GM19239 (cell line): ENCODE measurements at places on chromosomes 5 and 9.

DNA sequence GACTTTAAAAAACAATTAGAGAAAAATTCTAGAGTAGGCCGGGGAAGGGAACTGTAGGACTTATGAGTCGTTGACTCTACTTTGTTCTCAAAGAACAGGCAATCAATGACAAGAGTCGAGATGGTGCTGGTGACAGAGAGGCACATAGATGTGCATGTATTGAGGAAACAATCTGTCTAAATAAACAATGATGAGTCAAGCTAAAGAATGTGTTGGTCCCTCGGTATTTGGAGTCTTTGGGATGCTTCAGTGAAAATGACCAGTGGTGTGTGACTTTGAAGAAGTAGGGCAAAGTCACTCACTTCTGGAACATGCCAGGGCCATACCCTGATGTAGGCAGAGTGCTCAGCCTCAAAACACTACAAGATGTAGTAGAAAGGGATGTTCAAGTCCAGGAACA is 288.1 kb upstream of the PANK3 start:
- DNase-seq, result no peak

DNA sequence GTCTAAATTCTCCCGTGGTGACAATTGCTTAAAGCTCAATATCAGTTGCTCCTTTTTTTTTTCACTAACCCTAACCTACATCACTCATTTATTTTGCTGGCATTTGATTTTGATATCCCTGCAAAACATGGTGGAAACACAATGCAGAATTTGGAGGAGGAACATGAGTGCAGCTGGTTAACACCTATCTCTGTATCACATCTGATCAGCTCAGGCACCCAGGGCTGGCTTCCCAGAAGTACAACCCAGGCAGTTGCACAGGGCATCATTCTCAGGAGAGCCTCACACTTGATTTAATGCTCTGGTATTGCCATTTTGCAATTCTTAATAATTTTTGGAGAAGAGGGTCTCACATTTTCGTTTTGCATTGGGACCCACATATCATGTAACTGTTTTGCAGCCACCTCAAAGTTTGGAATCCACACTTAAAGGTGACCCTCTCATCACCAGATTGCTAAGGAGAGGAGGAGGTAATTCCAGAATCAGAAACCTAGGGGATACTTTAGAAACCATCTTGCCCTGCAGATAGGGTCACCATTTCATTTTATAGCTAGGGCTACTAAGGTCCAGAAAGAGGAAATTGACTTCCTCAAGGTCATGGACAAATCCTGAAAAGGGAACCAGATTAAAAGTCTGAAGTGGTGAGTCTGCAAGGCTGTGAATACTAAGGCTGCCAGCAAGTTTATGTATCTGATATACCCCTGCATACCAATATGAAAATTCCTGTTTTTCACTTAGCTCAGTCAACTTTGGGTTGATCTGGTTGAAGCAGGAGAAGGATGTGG is 19.3 kb upstream of the ADAM19 start:
- DNase-seq, result no peak

DNA sequence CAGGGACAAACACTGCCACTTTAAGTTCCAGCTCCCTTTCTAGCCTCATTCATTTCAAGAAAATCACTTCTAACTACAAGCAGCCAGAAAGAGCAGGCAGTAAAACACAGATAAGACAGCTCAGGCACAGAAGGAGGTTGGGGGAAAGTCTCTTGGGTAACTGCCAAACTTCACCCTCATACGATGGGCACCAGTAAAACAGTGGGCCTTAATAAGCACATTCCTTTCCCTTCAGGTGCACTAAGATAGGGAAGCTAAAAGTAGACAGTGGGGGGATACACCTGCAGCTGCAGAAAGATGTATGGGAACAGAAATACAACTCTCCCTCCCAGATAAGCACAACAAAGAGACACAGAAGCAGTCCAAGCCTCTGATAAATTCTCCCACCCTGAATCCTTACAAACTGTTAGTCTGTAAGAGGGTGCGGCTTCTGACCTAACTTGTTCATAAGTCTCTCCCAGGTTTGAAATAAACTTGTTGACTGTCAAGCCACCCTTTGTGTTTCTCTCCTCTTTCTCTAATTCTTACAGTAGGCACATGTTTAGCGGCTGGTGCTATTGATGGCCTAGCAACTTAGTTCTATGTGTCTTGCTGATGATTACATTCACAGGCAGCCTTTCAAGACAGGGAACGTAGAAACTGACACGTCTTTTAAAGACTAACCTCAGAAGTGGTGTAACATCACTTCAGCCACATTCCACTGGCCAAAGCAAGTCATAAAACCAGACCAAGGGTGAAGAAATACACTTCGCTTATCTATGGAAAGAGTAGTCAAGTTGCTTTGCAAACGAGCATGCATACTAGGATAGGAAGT is 6.8 kb upstream of the CKS2 start:
- no peak for DNase-seq

DNA sequence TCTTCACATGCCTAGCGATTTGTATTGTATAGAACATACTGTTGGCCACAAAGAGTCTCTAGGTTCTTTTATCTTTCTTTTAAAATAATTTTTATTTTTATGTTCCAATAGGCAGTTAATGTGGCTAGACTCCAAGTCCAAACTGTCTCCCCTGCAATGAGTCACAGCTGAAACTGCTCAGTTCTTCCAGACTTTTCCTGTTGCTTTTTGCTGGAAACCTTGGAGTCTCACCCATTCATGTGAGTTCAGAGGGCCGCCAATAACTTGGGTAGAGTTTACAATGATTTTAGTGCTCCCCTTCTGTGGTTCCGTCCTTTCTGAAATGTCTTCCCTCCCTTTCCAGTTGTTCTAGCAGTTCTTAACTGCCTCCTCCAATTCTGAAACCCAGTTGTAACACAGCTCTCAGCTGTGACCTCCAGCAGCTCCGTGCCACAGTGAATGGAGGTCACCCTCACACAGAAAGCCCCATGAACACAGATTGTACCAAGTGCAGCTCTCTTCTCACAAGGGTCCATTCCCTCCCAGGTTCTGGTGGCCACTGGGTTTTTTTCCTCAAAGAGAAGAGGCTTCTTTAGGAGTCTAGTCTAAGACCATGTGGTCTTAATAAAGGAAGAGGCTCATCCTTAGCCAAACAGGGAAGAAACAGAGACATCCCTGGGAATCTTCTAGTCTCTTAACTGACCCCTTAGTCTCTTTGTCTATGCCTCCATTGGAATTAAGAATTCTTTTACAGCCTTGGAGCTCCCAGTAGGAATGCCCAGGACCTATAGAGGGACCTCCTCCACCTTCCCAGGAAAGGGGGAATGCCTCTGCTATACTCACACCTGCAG is 198.5 kb downstream of the SPOCK1 start:
- DNase-seq, result no peak
